ENCODE measurements at places on chromosomes 7 and 10.
A peak's percentile ranks its signal among the peaks of the same experiment; 100 is the strongest.

DNA sequence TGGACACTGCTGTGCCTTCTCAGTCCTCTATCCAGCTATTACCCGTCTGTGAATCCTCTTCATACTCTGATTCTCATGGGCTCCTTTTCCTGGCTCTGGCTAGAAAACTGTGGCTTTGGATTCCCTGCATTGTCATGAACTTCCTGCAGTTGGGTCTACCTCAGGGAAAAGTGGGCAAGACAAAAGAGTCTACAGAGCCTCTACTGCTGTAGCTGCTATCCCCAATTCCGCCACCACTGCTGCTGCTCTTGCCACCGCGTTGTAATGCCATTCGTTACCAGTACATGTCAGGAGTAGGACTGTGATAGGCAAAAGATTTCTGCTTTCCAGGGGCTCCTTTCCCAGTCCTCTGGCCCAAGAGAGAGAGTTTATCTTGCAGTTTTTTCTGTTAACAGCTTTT is 23.9 kb upstream of the PPP1R17 start:
- no peak for DNase-seq

- DNase-seq, result no peak
Measured at GRCh38 chr10:21125471-21126228, 228.5 kb upstream of the NEBL start.

- DNase-seq, result no peak
Measured at GRCh38 chr10:73850863-73851461, 23.4 kb downstream of the CAMK2G start.

DNA sequence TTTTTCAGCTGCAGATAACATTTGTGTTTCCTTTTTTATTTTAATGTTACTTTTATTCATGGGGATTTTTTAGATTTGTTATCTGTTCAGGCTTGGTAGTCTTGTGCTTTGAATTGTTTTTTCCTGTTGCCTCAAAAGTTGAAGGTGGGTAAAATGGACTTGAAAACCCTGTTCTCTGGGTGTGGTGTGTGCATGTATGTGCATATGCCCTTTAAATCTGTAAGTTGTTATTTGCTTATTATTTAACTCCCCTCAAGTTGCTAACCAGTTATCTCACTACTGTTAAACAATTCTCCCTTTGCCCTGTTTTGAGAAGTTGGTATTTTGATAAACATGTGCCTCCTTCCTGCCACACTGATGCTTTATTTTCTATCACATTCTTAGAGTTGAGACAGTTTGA is 30.6 kb downstream of the TSPAN14 start:
- no peak for DNase-seq

GRCh38 chr10:94571081-94571480 is 25.5 kb downstream of the HELLS start:
- DNase-seq, result no peak

- DNase-seq, result no peak
Measured at GRCh38 chr7:156919132-156919713, 26.2 kb upstream of the LMBR1 start.

GRCh38 chr7:99731638-99732374 is 3.2 kb downstream of the CYP3A7 start:
- DNase-seq, result peak; percentile 26

GRCh38 chr7:90092506-90092905 is 61.8 kb upstream of the STEAP1 start:
- no peak for DNase-seq

DNA sequence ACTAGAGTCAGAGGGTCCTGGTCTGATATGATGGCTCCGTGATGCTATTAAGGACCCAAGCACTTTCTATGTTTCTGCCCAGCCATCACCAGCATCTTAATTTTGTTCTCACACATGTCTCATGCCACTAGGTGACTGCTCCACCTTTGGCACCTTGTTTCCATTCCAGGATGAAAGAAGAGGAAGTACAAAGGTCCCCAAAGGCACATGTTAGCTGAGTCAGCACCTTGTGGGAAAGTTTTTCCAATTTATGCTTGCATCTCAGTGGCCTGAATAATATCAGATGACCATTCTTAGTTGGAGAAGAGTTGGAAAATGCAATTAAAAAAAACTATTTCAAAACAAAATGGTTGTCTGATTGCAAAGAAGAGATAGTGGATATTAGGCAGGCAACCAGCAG is 341.0 kb upstream of the NPSR1 start:
- DNase-seq, result no peak

DNA sequence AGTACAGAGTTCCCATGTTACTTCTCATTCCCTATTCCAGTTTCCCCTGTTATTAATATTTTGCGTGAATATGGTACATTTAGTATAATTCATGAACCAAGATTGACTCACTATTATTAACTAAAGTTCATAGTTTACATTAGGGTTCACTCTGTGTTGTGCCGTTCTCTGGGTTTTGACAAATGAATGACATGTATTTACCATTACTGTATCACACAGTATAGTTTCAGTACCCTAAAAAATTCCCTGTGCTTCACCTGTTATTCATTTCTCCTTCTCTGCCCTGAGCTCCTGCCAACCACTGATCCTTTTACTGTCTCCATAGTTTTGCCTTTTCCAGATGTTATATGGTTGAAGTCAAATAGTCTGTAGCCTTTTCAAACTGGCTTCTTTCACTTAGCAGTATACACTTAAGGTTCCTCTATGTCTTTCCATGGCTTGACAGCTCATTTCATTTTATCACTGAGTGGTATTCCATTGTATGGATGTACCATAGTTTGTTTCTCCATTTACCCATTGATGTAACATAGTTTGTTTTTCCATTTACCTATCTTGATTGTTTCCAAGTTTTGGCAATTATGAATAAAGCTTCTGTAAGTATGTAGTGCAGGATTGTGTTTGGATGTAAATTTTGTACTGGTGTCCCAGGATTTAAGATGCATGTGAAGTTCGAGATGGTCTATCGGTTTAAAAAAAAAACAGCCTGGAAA is 58.8 kb downstream of the CDK14 start:
- no peak for DNase-seq

- DNase-seq, result no peak
Measured at GRCh38 chr7:19262826-19263225, 117.6 kb upstream of the FERD3L start.

DNA sequence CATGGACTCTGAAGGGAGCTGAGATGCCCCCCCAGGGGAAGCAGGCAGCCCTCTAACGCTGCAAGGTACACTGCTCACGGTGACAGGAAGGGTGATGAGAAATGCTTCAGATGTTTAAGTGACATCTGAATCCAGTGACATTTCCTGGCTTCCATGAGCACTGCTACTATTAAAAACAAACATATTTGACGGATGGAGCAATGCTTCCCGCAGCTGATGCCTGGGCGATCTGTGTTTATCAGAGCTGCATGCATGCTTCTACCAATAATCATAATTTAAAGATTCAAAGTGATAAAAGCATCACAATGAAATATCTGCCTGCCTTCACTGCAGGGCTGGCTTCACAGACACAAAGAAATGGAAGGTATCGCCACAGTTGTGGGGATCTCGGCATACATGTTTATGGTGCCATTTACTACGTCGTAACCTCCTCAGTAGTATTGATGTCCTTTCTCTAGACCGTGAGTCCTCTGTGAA is 66.1 kb upstream of the AOAH start:
- no peak for DNase-seq

GRCh38 chr7:30322271-30323005 is 38.0 kb downstream of the ZNRF2 start:
- DNase-seq, result peak; percentile 17

- DNase-seq, result no peak
Measured at GRCh38 chr7:20577441-20578071, 37.9 kb upstream of the ABCB5 start.

DNA sequence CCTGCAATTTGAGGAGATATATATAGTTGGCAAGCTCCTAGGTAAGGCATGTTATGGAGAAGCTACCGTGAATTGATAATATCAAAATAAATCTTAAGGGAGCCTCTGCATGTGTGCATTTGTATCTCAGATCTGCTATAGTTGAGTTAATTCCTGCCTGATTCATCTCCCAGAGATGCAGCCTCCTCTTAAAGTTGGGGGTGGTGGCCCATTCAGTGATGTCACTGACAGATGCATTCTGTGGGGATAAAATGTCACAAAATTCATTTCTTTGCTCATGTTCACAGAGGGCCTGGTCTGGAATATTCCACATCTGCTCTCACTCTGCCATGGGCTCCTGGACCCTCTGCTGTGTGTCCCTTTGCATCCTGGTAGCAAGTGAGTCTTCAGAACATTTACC is 185.8 kb upstream of the PRSS1 start:
- DNase-seq, result no peak

DNA sequence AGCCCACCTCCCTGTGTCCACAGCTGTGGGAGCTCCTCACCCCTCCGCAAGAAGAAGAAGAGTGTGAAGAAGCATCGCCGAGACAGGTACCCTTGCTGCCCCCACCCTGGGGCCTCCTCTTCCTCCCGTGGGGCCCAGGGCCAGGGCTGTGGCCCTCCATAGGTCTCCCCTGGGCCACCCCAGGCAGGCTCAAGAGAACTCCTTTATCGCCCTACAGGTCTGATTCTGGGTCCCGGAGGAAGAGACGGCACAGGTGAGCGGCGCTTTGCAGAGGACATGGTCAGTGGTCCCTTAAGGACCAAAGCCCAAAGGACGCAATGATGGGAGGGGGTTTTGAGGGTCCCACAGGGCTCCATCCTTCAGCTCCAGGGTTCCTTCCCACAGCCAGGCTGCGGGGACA is 41.1 kb upstream of the HSPB1 start:
- DNase-seq, result no peak

GRCh38 chr10:77482072-77482471 is 155.5 kb downstream of the KCNMA1 start:
- no peak for DNase-seq

GRCh38 chr10:100887761-100888296 is 24.9 kb upstream of the SLF2 start:
- DNase-seq, result no peak

GRCh38 chr10:126877390-126877789 is 27.8 kb upstream of the DOCK1 start:
- no peak for DNase-seq

- DNase-seq, result no peak
Measured at GRCh38 chr7:71871446-71871845, 540.7 kb downstream of the CALN1 start.

- no peak for DNase-seq
Measured at GRCh38 chr10:4807761-4808507, 18.1 kb upstream of the AKR1E2 start.

DNA sequence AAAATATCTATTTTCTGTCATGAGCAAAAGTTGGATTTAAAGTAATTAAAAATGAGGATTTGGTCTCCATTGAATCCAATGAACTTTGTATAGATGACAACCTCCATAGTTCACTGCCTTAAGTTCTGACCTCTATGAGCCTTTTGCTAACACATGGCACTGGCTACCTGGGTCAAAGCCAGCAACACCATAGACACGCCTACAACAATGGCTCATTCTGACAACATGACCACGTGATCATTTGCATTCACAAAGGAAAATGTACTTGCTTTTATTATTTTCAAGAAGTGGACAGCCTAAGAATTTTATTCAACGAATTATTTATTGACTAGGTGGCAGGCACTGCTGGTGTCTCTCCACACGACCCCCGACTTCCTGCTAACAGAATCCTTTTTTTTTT is 90.6 kb downstream of the CARD11 start:
- DNase-seq, result no peak

- DNase-seq, result peak; percentile 75
Measured at GRCh38 chr10:103053659-103054581, 135.8 kb downstream of the CNNM2 start.

DNA sequence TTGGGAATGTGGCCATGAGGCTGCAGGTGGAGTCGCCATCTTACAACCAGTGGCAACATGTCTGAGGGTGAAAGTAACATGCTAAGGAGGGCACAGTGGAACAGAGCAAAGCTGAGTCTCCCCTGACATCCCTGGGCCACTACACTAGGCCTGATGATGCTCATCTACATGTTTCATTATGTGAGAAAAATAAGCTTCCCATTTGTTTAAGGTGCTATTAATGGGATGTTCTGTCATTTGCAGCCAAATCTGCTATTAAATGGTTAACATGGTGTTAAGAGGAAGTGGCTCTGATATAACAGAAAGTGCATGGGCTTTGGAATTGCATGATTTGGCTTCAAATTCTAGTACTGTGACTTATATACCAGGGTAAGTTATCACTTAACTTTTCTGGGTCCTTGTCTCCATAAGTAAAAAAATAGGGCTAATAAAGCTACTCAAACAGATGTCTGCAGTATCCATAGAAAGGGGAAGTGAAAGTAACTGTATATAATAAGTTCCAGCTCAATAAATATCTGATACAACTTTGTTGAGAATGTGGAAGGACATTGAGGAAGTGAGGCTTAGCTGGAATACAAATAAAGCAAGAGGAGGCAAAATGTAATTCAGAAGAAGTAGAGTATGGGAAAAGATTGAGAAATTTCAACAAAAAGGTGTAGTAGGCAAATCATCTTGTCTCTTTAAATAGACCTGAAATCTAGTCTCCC is 158.9 kb downstream of the RTKN2 start:
- no peak for DNase-seq

DNA sequence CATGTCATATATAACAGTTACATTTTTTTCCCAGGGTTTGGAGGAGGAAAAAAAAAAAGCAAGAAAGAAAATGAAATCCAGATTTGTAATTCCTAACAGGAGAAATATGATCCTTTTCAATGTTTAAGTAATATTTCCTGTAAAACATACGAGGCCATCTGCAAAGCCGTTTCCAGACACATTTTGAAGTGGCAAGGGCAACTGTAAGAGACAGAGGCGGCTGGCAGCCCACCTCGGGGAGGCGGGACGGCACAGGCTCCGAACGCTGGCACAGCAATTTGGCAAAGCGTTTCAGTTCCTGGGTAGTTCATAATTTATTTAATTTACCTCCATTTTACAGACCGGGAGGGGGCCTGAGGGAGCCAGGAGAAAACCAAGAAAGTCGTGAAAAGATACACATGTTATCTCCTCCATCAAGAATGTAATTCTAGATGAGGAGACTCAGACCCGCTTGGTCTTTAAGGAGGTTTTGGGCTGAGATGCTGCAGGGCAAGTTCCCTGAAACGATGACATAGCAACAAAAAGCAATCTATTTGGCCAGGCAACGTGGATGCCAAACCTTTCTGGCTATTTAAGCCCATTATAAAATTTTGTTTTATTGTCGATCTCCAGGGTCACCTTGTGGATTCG is 448.5 kb upstream of the MKI67 start:
- no peak for DNase-seq

GRCh38 chr7:119935418-119936025 is 337.5 kb upstream of the KCND2 start:
- no peak for DNase-seq

GRCh38 chr7:146741911-146742310 is 625.3 kb downstream of the CNTNAP2 start:
- no peak for DNase-seq

Data from activated CD8-positive, alpha-beta T cell treated with anti-CD3 and anti-CD28 coated beads for 36 hours (primary cell).